ENCODE measurements at places on chromosomes 12 and 14. TPM values are rescaled to one million over a fixed set of nuclear protein-coding genes. Genes with fewer than 3 reads are reported as not detected.

DNA sequence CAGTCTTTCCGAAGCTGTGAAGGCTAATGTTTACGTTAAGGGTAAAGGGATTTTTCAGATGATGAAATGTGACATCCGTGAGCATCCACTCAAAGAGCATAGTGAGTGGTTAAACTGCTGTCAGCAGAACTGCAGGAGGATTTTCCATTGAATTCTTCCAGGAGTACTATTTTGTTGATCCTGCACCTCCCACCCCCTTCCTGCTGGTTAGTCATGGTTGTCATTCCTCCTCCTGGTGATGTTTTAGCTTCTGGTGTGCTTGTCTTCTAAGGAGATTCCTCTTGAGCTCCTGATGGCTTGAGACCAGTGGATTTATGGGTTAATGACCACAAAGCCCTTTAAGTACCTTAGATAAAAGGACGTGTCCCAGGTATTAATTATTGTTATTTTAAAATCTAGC lies 2.4 kb upstream of the GPRC5D start:
- no peak overlapping the region for H3K27ac ChIP-seq
- H3K36me3 ChIP-seq: no peaks in the 10 kb centered on the region
- H3K4me3 ChIP-seq: no peak overlapping the region
- H3K27me3 ChIP-seq: peaks cover 4% of the 10 kb centered on the region

Gene TCL1B
- total RNA-seq: not detected

Gene NFKBIA
- total RNA-seq: 85.5 TPM

Gene MBD6
- 96.7 TPM for total RNA-seq

GRCh38 chr12:17304503-17305347 lies 698.8 kb upstream of the LMO3 start:
- no peak overlapping the region for H3K27ac ChIP-seq
- no peaks in the 10 kb centered on the region for H3K4me1 ChIP-seq
- DNase-seq: no peak

All from activated naive CD8-positive, alpha-beta T cell treated with anti-CD3 and anti-CD28 coated beads, Interleukin-2, amount 10 ng/mL, durations not matched to agents 7 days and 5 days (primary cell).